Tongue (tissue), 3 donors: ENCODE measurements at places on chromosomes 6 and 20.

GRCh38 chr20:63318391-63319163 is 25.6 kb downstream of the COL20A1 start:
- no peak for DNase-seq

DNA sequence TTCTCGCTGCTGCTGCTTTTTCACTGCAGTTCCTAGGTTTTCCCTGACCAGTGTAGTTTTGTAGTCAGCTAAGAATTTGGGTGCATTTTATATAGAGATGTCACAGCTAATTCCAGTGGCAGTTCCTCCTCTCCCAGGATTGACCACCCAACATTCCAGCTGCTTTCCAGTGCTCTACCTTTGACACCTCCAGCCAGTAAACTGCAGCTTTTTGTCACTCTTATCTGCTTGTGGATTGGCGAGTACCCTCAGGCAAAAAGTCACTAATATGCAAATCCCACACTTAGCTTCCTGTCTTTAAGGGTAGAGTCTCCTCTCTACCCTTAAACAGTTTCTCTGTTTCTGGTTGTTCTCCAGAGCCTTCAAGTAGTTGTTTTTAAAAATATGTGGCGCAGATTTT is 146.9 kb upstream of the KCNG1 start:
- DNase-seq: no peak

- peak; percentile 80 for DNase-seq
These were observed 2.8 kb downstream of the SOX4 start for GRCh38 chr6:21596145-21596948.

DNA sequence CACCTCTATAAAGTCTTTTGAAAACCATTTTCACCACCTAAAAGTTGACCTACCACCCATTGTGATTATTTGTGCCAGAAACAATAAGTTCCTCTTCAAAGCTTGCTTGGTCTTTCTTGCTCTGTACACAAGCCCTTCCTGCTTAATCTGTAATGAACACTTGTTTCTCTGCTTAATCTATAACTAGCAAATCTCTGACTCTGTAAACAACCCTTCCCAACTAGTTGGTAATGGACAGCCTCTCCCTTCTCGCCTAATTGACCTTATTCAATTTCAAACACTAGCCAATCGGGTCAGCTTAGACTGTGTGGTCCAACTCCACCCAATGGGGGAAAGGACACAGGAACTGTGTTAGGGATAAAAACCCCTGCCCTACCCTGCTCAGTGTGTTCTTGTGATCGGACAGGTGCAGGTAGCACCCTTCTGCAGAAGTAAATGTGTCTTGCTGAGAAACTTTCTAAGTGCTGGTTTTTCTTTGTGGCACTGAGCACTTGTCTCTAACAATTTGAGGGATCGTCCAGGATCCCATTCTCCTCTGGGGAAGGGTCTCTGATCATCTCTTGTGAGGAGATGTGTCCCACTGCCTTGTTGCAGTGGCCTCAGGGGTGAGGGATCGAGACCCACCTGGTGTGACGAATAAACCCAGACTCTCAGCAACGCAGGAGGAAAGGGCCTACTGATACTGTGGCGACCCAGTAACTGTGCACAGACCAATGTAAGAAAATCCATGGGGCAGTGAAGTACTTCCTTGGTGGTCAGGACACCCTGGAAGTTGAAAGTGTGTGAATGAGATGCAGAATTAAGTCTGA is 23.5 kb downstream of the CHD6 start:
- no peak for DNase-seq

DNA sequence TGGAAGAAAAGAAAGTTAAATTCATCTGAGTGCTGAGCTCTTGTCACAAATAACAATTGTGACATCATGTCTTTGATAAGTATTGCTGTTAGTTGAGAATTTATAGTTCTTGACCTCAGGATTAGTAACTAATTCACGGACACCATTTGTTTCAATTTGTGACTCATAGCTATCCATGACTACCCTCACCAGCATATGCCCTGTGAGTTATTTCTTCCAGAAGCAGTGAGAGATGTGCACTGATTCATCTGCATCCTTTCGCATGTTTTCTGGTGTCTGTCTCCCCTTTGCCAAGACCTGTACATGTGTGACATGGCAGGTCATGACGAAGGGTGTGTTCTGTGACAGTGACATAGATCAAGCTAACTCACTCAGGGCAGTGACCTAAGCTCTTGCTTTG is 86.9 kb downstream of the SOBP start:
- no peak for DNase-seq

DNA sequence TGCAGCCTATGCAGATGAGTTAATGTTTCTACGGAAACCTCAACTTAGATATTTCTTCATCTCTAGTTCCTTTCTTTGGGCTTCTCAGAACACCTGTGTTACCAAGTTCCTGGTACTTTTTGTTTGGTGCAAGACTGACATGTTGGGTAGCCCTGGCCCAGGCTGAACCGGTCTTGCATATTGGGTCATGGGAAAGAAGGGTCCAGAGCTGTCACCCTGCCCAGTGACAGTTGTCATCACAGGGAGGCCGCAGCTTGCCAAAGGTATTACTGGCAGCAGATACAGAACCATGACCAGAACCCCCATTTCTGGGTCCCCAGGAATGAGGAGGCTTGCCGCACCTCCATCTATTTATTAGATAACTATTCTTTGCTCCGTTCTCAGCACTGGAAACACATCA is 40.2 kb downstream of the PDYN start:
- DNase-seq: no peak

DNA sequence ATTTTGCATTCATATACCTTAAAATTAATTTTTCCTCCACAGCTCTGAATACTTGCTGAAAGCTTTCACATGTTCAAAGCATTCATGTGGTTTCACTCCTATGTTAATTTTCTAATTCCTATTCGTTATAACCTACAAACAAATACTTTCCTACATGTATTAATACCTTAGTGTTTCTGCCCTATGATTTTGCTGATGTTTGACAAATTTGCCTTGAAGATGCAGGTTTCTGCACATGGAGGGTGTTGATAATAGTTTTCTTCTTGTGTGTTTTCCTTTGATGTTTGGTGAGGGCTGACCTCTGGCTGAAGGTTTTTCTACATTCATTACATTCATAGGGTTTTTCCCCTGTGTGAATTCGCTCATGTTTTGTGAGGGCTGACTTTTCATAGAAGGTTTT is 49.3 kb upstream of the ELMO2 start:
- no peak for DNase-seq

DNA sequence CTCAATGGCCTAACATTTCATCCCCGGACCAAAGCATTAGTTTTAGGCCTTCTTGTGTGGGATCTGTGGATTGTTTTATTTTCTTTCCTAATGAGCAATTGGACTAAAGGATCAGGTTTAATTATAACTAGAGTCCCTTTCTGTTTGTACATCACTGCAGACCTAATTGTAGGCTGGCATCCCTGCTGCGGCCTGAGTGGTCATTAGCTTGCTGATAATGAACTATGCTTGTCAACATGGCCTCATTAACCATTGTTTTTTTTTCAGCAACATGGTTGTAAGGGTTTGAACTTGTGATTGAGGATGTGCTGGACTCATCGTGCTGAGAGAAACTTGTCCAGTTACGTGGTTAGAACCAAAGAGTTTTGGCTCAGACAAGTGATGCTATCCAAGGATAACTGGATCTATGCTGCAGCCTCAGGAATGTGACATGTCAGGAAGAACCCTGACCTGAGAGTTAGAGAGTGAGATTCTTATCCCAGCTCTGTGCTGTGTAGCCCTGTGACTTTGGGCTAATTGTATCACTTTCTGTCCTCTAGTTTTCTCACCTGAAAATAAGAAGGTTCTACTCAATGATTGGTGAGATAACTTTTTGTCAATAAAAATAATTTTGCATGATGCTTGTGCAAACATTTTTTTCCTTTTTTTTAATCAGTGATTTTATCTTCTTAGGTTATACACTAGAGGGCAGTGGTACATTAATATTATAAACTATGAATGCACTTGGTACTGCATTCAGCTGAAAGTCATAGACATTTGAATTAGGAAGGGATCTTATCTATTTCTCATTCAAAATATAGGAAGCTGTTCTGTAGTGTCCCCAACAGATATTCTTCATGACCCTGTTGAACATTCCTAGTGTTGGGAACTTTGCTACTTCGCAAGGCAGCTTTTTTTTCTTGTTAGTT is 140.9 kb downstream of the RNF144B start:
- peak; percentile 13 for DNase-seq

GRCh38 chr6:138267971-138268895 is 49.9 kb upstream of the PBOV1 start:
- DNase-seq: no peak

DNA sequence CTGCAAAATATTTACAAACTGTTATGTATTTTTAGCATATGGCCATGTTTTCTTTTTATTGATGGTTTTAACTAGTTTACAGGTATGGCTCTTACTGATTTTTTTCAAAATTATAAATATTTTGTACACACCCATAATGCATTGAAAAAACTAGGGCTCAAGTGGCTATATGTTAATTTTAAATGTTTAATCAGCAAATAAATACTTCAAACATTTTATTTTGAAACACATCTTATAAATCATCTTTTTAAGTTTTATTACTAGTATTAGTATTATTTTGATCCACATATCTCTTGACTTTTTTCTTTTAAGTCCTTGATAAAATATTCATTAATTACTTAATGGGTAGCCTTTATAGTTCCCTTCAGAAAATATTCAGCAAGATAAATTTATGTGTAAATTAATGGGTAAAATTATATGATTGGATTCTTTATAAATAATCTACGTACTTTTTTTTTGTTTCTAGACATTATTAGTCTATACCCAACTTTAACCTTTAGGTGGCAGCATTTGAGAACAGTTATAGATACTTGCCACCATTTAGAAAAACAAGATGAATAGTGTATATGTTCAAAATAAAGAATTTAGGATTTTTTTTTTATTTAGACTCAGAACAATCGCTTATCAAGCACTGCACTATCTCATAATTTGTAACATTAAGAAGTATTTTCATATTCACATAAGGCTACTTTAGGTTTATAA is 241.9 kb downstream of the ADGRB3 start:
- DNase-seq: peak; percentile 43

DNA sequence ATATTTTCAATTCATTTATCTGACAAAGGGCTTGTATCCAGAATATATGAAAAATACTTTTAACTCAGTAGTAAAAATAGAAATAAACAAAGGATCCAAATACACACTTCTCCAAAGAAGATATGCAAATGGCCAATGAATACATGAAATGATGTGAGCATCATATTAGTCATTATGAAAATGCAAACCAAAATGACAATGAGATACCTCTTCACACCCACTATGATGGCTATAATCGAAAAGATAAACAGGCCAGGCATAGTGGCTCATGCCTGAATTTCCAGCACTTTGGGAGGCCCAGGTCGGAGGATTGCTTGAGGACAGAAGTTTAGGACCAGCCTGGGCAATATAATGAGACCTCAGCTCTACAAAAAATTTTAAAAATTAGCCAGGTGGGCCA is 33.8 kb upstream of the SMAP1 start:
- no peak for DNase-seq

- no peak for DNase-seq
These were observed 94.3 kb downstream of the INSM1 start for GRCh38 chr20:20462185-20462584.

DNA sequence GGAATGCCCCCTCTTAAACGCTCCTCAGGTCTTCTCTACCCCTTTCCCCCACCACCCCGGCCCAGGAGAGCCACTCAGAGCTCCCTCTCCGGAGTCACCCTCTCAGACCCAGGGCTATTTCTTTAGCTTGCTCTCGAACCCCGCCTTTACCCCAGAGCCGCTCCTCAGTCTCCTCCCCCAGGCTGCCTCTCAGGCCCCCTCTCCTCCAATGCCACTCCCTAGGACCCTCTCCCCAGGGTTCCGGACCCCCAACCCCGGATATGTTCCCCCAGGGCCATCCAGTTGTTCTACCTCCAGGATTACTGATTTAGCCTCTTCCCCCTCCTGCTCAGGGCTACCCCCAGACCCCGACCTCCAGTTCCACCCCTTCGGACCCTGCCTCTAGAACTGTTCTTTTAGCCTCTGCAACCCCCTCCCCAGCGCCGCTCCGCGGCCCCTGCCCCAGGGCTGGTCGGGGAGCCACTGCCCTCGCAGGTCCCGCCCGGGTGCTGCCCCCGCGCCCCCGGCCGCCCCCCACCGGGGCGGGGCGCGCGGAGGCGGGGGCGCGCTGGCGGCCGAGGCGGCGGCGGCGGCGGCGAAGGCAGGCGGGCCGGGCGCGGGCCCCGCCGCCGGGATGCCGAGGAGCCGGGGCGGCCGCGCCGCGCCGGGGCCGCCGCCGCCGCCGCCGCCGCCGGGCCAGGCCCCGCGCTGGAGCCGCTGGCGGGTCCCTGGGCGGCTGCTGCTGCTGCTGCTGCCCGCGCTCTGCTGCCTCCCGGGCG is at the start of gene MMP24:
Gene MMP24 (plus strand): TSS at position 565 of the 758 bp plus-strand sequence. CDS start 49 bp downstream, at position 614.
- no peak for DNase-seq

DNA sequence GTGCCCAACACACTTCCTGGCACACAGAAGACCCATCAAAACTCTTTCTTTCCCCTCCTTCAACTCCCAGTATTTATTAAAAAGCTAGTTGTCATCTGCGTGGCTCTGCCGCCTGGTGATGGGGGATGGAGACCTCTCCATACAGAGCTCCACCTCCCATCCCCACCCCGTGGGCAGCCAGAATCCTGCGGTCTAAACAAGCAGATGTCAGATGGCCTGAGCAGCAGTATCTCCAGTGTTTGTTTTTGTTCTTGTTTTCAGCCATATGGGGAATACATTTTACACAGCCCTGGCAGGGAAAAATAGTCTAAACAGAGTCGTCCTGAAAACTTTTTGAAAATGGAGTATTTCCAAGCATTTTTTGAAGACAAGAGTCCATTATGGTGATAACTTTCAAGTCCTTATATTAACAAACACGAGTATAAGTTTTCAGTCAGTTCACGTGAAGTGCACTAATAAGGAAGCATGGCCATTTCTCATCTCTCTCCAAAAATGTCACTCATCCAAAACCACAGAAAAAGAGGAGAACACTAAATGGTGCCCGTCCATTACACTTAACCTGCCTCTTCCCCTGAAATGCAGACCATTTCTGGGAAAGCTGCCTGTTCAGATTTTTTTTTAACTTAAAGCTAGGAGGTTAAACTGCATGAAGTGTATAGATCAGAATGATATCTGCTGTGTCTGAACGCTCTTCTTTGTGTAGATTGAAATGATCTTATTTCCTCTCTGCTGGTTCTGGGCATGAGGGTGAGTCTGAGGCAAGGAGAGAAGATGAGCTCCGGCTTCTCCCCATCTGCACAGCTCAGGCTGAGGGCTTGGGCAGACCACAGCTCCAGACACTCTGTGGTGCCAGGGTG is 91.0 kb downstream of the TCP11 start:
- DNase-seq: peak; percentile 78
